ENCODE measurements at places on chromosomes 2 and 18. TPM values are rescaled to one million over a fixed set of nuclear protein-coding genes. Genes with fewer than 3 reads are reported as not detected.
A peak's percentile ranks its signal among the peaks of the same experiment; 100 is the strongest.

GRCh38 chr2:118614841-118615271 lies 232.6 kb downstream of the EN1 start:
- no peaks in the 10 kb centered on the region for H3K36me3 ChIP-seq
- H3K4me1 ChIP-seq = peaks cover 38% of the 10 kb centered on the region
- no peak overlapping the region for H3K4me3 ChIP-seq
- no peaks in the 10 kb centered on the region for H3K27me3 ChIP-seq
- DNase-seq = no peak

The IL36A gene
- not detected for polyA plus RNA-seq

The TGFBRAP1 gene
- 14.4 TPM for polyA plus RNA-seq

GRCh38 chr2:36650031-36650829 lies 46.3 kb upstream of the VIT start:
- H3K27me3 ChIP-seq = no peaks in the 10 kb centered on the region
- DNase-seq = peak; percentile 88

- H3K4me1 ChIP-seq = no peaks in the 10 kb centered on the region
- no peak for DNase-seq
- no peak overlapping the region for H3K4me3 ChIP-seq
- no peak overlapping the region for H3K27ac ChIP-seq
Measured at GRCh38 chr18:46182633-46183358, 78.6 kb downstream of the HAUS1 start.

The GYPC gene
- 26.7 TPM for polyA plus RNA-seq

DNA sequence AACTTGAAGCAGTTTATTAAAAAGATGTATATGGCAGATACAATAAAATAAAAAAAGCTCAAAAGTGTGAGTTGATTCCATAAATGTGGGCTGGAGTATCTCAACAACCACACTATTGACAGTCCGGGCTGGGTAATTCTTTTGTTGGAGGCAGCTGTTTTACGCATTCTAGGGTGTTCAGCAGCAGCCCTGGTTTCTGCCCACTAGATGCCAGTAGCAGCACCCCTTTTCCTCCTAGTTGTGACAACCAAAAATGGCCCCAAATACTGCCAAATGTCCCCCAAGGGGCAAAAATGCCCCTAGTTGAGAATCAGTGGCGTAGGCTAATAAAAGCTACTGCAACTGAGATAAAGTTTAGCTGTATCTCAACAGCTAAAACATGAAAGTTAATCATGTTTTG lies 44.8 kb downstream of the CHMP3 start:
- no peak overlapping the region for H3K27ac ChIP-seq
- H3K4me1 ChIP-seq = no peaks in the 10 kb centered on the region
- DNase-seq = no peak
- peaks cover 5% of the 10 kb centered on the region for H3K36me3 ChIP-seq
- no peak overlapping the region for H3K4me3 ChIP-seq

The INPP4A gene
- 13.6 TPM for polyA plus RNA-seq

- peak overlapping the region; percentile 63 for H3K4me3 ChIP-seq
- no peaks in the 10 kb centered on the region for H3K36me3 ChIP-seq
- no peak for DNase-seq
Measured at GRCh38 chr2:162072181-162072702, 1.8 kb downstream of the DPP4 start.

The TMBIM1 gene
- polyA plus RNA-seq = 236 TPM

DNA sequence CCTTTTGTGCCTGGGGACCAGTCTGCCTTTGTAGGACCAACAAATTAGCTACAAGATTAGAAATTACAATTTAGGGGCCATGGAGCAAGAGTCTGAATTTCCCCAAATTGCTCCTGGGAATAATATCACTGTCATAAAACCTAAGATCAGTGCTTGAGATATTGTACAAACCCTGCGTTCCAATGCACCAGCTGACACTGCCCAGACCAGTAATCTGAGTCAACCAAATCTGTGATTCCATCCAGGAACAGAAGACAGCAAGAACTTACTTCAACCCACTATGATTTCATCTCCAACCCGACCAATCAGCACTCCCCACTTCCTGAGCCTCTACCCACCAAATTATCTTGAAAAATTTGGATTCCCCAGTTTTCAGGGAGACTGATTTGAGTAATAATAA lies 1305.0 kb upstream of the NRXN1 start:
- no peak overlapping the region for H3K4me3 ChIP-seq
- no peaks in the 10 kb centered on the region for H3K4me1 ChIP-seq
- no peaks in the 10 kb centered on the region for H3K36me3 ChIP-seq
- H3K27me3 ChIP-seq = no peaks in the 10 kb centered on the region
- DNase-seq = no peak
- no peak overlapping the region for H3K27ac ChIP-seq

The THUMPD2 gene
- 25.3 TPM for polyA plus RNA-seq

DNA sequence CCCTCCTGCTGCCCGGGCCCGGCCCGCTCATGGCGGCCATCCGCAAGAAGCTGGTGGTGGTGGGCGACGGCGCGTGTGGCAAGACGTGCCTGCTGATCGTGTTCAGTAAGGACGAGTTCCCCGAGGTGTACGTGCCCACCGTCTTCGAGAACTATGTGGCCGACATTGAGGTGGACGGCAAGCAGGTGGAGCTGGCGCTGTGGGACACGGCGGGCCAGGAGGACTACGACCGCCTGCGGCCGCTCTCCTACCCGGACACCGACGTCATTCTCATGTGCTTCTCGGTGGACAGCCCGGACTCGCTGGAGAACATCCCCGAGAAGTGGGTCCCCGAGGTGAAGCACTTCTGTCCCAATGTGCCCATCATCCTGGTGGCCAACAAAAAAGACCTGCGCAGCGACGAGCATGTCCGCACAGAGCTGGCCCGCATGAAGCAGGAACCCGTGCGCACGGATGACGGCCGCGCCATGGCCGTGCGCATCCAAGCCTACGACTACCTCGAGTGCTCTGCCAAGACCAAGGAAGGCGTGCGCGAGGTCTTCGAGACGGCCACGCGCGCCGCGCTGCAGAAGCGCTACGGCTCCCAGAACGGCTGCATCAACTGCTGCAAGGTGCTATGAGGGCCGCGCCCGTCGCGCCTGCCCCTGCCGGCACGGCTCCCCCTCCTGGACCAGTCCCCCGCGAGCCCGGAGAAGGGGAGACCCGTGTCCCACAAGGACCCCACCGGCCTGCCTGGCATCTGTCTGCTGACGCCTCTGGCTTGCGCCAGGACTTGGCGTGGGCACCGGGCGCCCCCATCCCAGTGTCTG lies 767 bp downstream of the RHOB start:
- peaks cover 24% of the 10 kb centered on the region for H3K4me1 ChIP-seq
- H3K27me3 ChIP-seq = no peaks in the 10 kb centered on the region
- peak; percentile 52 for DNase-seq
- H3K27ac ChIP-seq = peak overlapping the region; percentile 60
- H3K4me3 ChIP-seq = peak overlapping the region; percentile 89
- H3K36me3 ChIP-seq = peaks cover 2% of the 10 kb centered on the region

The ME2 gene
- 50.2 TPM for polyA plus RNA-seq

GRCh38 chr2:84972932-84973331 lies 2.0 kb downstream of the KCMF1 start:
- H3K4me3 ChIP-seq = peak overlapping the region; percentile 73
- H3K27ac ChIP-seq = peak overlapping the region; percentile 88
- peaks cover 6% of the 10 kb centered on the region for H3K36me3 ChIP-seq
- H3K4me1 ChIP-seq = peaks cover 14% of the 10 kb centered on the region
- DNase-seq = no peak
- no peaks in the 10 kb centered on the region for H3K27me3 ChIP-seq

DNA sequence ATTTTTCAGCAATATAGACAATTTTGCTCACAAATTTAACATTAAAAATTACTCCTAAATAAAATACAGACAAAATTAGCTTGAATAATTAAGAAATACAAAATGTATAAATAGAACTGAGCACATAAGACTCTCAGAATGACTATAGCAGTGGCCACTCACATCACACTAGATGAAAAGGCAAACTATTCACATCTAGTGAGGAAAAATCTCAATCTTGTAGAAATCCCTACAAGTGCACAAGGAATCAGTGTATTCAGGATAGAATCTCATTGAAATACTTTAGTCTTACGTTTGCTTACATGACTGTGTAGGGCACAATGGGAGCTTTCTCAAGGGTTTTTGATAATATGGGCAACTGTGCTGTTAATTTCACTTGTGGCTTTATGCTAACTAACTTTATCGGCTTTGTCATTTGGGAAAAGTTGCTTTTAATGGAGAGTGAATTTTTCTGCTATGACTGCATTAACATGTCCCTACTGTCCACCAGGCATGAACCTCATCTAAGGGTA lies 678.9 kb upstream of the LRRTM4 start:
- H3K27ac ChIP-seq = no peak overlapping the region
- no peak for DNase-seq
- H3K4me3 ChIP-seq = no peak overlapping the region
- no peaks in the 10 kb centered on the region for H3K27me3 ChIP-seq
- no peaks in the 10 kb centered on the region for H3K4me1 ChIP-seq
- no peaks in the 10 kb centered on the region for H3K36me3 ChIP-seq

The SPC25 gene
- polyA plus RNA-seq = 7.4 TPM

DNA sequence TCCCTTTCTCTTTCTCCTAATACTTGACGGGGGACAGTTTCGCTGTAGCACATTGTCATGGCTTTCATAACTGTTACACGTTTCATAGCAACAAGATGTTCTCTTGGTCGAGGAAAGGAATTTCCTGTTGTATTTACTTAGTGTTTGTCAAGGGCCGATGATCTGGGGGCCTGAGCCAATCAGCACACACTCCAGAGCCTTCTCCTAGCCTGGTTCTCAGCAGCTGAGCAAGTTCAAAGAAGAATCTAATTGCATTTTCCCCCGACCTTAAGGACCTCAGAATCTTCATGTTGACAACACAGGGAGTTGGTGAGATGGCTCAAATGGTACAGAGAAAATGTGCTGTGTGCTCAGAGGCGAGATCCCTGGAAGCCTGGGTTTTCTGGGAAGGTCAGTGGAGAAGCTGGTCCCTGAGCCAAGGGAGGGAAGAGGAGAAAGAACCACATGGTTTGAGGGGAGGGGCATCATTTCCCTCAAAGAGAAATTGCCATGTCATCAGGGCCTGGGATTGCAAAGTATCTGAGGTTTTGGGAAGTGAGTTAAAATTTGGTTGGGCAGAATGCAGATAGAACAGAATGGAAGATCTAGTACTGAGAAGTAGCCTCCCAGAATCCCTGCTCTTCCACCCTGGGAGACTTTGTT lies 76.9 kb upstream of the AGAP1 start:
- no peaks in the 10 kb centered on the region for H3K36me3 ChIP-seq
- DNase-seq = peak; percentile 22
- H3K27me3 ChIP-seq = peaks cover 11% of the 10 kb centered on the region
- H3K4me3 ChIP-seq = no peak overlapping the region

The SLC4A3 gene
- polyA plus RNA-seq = 3.3 TPM

The RBBP8 gene
- 16.2 TPM for polyA plus RNA-seq

DNA sequence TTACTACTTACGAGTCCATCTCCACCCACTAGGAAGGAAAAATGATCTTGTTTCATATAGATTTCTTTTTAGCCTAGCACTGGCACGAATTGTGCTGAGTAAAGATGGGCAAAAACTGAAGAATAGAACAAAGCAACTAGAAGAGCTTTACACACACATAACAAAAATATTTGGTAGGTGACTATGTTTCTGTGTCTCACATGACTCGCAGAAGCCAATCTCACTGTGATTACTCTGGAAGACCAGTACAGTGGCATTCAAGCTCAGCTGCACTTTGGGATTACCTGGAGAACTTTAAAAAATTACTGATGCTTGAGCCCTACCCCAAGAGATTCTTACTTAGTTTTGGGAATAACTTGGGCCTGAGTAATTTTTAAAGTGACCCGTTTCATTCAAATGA lies 378.7 kb downstream of the METTL4 start:
- H3K27ac ChIP-seq = no peak overlapping the region
- H3K36me3 ChIP-seq = no peaks in the 10 kb centered on the region
- DNase-seq = no peak
- no peaks in the 10 kb centered on the region for H3K27me3 ChIP-seq
- no peak overlapping the region for H3K4me3 ChIP-seq

The RTP5 gene
- 0.07 TPM for polyA plus RNA-seq

The SERPINB13 gene
- polyA plus RNA-seq = not detected

The BMP10 gene
- polyA plus RNA-seq = not detected

DNA sequence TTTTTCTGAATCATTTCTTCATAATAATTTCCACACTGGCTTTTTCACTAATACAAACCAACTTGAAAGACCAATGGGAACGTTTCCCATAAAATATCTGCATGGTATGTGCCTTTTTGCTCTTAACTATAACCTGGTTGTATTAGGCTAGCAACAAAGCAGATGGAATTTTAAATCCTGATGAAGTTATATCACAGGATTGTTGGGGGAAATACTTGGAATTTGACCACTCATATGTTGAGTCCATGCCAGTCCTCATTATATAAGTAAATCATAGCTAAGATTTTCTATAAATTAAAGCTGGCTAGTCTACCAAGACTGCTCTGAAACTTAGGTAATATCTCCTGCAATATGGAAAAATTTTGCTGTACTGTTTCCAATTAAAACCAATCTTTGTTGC lies 99.5 kb downstream of the TANC1 start:
- H3K36me3 ChIP-seq = peaks cover 3% of the 10 kb centered on the region
- H3K27ac ChIP-seq = no peak overlapping the region
- no peak overlapping the region for H3K4me3 ChIP-seq
- no peak for DNase-seq
- peaks cover 3% of the 10 kb centered on the region for H3K4me1 ChIP-seq
- no peaks in the 10 kb centered on the region for H3K27me3 ChIP-seq
